ENCODE measurements at places on chromosomes 1 and 21.

DNA sequence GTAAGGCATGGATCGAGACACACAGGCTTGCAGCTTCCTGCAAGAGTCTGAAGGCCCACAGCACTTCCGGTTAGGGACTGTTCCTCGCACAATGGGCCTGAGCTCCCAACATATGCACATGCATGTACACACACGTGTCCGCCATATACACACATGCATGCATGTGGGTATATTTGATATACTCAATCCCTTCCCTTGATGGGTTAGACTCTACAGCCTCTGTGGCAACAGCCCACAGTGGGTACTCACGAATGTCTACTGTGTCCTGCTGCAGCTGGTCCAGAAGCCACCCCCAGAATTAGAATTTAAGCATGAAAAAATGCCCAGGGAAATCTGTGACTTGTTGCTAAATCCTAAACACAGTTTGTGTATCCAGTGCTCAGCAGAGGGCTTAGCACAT is 9.9 kb downstream of the F3 start:
- no peak for DNase-seq

GRCh38 chr1:224615861-224616755 is at the start of gene CNIH3:
Gene CNIH3, plus strand, starts transcription at chr1:224616317. Its CDS starts 858 bp downstream, at chr1:224617175.
- peak; percentile 88 for DNase-seq

- peak; percentile 18 for DNase-seq
These were observed 1183.7 kb upstream of the PRMT6 start for GRCh38 chr1:105872817-105873216.

DNA sequence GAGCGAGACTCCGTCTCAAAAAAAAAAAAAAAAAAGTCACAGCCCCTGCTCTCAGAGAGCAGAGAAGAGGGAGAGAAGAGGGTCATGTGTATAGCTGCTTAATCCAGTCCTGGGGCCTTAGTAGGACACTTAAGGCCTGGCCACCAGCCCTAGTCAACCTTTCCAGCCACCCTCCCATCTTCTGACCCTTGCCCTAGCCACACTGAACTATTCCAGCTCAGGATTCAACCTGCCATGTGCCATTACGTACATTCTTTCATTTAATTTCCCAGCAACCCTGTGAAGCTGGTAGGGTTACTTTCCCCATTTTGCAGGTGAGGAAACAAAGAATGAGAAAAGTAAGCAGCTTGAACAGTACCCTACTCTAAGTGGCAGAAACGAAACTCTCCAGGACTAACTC is 9.0 kb downstream of the FOXO6 start:
- DNase-seq = no peak

- DNase-seq = no peak
These were observed 270.7 kb downstream of the S1PR1 start for GRCh38 chr1:101507547-101507971.

DNA sequence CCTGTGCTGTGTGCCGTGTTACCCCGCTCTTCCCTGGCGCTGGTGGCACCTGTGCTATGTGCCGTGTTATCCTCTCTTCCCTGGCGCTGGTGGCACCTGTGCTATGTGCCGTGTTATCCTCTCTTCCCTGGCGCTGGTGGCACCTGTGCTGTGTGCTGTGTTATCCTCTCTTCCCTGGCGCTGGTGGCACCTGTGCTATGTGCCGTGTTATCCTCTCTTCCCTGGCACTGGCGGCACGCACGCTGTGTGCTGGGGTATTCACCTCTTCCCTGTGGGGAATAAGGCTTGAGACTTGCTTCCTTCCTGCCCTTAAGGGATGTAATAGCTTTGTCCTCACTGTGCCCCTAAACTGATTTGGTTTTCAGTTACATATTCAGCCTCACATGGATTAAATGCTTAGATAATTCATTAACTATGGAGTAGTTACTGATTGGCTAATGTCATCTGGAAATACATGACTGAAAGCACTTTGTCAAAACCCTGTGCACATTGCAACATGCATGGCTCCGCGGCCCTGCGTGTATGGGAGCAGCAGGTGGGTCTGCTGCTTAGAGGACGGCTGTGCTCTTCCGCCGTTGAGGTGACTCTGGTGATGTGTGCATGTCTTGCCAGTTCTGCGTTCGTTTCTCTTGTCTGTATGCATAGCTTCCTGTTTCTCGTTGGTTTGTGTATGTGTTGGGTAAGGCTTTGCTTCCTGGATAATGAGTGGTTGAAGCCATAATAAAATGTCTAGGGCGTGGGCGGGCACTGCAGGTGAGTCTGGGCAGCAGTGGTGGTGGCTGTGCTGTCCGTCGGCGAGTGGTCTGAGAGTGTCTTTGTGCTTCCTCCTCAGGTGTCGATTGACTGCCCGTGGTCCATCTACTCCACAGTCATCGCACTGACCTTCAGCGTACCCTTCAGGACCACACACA is 17.9 kb upstream of the PWP2 start:
- DNase-seq = no peak

- no peak for DNase-seq
These were observed 18.2 kb upstream of the RNF223 start for GRCh38 chr1:1092149-1092855.

DNA sequence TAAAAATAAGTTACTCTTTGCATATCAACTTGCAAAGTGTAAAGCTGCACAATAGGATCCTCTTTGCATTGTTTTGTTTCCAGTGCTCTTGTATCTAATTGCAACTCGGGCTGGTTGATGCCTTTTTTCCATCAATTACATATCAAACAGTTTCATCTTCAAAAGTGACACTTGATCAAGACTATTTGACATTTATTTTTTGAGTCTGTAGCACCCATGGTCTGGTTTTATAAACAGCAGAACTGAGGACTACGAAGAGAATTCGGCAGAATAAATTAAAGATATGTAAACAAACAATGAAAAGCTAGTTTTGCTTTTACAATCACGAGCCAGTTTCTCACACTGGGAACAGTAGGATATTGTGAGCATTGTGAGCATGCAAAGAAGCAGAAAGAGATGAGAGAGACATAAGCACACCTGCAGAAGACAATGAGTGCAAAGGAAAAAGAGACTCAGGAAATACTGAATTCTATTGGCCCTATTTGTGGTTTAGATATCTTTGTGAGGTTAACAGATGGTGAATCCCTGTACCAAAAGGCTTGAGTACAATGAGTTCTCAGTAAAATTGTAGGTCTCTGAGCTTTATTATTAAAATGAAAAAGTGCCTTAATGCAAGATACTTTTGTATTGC is 45.4 kb downstream of the RPL5 start:
- peak; percentile 1 for DNase-seq

DNA sequence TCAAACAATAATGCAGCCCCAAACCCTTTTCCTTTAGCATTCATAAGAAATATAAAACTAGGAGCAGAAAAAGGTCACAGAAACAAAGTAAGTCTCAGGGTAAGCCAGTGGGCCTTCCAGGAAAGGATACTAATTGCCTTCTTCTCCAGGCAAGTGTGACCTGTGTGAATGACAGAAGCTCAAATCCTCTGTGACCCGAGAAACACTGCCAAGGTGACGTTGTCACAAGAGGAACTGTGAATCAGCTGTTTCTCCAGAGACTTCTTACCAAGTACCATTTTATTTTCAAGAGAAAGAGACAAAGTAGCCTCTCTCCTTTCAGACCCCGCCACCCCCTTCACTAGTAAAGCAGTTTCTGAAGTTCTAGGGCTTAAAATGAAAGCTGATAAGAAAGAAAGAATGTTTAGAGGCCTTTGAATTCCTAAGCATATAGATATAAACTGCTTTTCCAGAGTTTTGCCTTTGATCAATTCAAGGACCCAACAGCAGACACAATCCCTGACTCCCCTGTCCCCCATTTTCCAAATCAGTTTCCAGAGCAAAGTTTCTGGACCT is 155.6 kb downstream of the NUF2 start:
- no peak for DNase-seq

DNA sequence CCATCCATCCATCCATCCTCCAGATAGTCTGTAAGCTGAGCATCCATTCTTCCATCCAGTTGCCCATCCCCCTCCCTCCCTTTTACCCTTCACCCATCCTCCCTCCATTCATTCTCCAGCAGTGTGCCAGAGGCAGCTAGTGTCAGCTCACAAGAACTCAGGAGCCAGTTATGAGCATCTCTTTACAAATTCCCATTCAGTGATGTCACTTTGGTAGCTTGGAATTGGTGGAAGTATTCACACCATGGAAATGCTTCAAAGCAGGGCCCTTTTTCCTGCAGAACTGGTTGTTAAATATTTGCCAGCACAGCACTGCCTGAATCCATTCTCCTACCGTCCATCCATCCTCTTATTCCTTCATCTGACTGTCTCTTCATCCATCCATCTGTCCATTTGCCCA is 72.5 kb downstream of the ARHGEF10L start:
- no peak for DNase-seq

DNA sequence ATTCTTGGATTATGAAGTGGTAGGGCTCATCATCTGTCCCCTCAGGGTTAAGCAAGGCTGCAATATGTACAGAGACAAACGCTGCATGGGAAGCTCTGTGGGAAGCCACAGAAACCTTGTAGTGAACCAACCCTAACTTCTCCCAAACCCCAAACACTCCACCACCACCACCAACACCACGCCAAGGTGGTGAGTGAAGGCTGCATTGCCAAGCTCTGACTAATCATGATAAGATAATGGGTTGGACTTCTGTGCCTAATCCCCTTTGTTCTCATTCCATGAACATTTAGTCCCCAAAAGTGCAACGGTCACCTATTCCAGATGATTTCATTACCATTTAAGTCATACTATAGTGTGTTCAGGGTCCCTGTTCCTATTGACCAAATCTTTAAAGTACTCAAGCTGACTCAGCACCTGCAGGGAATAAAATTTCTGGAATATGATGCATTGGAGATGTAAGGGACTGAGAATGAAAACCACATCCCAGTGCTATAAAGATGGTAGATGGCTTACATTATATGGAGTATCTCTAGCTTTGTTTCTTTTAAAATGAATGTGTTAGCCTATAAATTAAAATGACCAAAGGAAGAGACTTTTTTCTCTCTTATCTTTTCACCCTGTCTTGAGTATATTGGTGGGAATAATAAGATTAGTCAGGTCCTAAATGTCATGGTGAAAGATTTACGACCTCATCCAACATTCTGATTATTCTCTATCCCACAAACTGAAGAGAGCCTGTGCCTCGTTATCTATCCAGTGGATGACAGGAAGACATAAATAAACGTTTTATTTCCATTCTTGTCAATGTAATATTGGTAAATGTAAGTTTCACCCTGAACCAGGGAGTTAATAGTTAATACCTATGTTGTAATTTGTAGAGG is 22.6 kb upstream of the PLD5 start:
- peak; percentile 18 for DNase-seq

GRCh38 chr1:173798078-173798477 is 26.4 kb upstream of the DARS2 start:
- DNase-seq = no peak

GRCh38 chr1:202255343-202255742 is 61.7 kb downstream of the LGR6 start:
- DNase-seq = no peak

DNA sequence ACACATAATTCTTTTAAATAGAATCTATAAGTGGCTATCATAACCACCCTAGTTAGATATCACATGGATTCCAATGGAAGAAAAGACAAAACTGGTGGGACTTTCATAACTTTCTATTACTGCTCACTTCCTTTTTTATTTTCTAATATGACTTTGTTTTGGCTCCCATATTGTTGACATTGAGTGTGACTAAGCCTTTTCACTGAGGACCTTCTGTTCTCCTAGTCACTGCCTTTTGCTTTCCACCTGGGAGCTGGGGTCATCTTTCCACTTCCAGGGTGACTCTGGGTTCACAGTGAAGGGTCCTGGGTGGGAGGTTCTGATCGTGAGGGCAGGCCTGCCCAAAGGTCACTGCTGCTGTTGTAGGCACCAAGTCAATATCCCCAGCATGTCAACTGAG is 275.8 kb downstream of the TGFB2 start:
- no peak for DNase-seq

DNA sequence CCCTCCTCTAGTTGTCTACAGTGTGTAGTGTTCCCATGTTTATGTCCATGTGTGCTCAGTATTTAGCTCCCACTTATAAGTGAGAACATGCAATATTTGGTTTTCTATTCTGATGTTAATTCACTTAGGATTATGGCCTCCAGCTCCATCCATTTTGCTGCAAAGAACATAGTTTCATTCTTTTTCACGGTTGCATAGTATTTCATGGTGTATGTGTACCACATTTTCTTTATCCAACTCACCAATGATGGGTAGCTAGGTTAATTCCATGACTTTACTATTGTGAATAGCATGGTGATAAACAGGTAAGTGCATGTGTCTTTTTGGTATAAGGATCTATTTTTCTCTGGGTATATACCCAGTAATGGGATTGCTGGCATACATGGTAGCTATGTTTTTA is 67.0 kb downstream of the TBX19 start:
- no peak for DNase-seq

DNA sequence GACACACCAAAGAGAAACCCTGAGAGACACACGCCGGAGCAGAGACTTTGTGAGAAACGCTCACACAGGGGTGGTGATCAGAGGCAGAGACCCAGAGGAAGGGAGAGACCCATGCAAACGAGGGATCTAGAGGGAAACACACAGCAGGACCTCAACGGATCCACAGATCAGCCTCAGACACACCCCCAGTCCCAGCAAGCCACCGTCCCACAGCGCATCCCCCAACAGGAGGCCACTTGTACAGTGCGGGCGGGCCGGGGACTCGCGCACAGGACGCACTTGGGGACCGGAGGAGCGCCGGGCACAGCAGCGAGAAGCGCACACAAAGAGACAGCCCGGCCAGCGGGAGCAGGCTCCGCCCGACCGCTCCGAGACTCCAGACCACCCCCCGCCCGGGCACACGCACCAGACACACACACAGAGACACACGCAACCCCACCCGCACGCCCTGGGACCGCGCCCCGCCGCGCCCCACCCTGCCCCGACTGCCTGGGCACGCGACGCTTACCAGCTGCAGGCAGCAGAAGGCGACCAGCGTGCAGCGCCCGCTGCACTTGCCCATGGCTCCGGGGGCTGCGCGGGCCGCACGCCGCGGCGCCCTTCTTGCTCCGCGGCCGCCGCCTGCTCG is 587 bp downstream of the NKAIN1 start:
- peak; percentile 29 for DNase-seq

GRCh38 chr21:18772404-18772803 is 368.8 kb upstream of the TMPRSS15 start:
- no peak for DNase-seq

Data from myocyte (in vitro differentiated cells).